Non-pigmented ciliary epithelial cell (primary cell): ENCODE measurements at places on chromosomes 3 and 15.

- DNase-seq = no peak
Measured at GRCh38 chr3:42288385-42288784, 22.4 kb upstream of the CCK start.

GRCh38 chr15:62753518-62754221 is 288.9 kb upstream of the TPM1 start:
- no peak for DNase-seq

GRCh38 chr3:196219970-196220311 is 3.6 kb downstream of the SLC51A start:
- no peak for DNase-seq

DNA sequence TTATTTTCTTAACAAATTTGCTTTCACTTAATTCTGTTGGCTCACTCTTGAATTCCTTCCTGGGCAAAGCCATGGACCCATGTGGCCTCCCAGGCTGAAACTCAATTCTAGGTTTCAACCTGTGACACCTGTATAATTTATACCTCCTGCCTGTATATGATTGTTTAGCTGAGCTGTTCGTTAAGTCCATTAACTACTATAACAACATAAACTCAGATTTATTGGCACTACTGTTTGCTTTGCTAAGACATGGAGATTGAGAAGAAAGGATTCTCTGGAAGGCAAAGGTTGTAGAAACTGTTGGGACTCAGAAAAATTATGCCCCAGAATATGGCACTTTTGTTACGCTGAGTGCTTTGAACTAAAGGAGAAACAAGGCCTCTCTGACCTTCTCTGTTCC is 26.7 kb upstream of the CCDC50 start:
- DNase-seq = no peak

DNA sequence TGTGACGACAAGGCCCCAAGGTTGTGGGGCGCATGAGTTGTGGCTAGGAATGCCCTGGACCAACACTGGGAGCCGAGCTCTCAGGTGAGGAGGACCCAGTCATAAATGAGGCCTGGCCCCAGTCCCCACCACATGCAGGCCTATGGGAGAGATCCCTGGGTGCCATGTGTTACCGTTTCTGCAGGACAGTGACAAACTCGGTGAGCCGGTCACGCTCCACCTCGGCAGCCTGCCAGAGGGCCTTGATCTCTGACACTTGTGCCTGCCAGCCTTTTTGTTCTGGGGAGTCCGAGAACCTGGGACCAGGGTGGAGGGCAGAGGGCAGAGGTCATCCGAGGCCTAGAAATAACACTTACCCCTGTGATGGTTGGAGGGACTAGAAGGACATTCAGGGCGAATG is 27.7 kb upstream of the HHATL start:
- DNase-seq = no peak

DNA sequence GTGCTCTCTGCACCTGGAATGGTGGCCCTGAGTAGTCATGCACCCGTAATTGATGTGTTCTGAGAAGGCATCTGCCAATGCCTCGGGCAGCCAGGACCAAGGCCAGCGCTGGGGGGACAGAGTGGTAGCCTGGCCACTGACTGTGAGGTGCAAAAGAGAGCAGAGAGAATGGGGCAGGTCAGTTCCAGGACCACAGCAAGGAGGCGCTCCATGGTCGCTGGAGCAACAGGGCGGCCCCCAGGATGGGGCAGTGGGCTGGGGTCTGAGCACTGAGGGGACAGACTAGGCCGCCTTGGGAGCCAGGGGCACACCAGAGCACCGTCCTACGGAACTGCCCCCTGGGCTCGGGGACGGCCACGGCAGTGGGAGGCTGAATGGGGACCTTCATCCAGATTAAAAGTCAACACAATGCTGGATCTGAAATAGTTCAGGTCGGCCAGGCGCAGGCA is 48.3 kb upstream of the IQSEC1 start:
- no peak for DNase-seq

DNA sequence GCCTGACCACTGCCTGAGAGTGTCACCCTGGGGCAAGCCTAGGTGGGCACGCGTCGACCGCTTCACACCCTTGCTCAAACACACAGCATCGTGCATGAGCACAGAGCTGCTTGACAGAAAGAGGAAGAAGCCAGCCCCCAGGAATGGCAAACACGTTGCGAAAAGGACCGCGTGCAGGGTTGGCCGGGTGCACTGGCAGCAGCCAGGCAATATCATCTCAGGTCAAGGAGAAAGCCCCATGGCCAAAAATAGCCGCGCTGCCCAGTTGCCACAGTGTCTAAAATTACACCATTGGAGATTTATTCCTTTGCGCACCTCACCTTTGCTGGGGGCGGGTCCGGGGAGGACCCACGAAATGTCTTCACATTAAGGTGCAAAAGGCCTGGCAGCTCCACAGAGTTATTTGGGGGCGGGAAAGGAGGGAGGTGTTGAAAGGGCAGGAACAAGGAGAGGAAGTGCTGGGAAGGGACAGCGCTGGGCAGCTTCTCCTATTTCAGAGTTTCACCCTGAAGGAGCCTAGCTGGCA is 44.7 kb upstream of the NR2F2 start:
- no peak for DNase-seq

- DNase-seq = no peak
Measured at GRCh38 chr3:183178833-183179549, 16.5 kb upstream of the LAMP3 start.

DNA sequence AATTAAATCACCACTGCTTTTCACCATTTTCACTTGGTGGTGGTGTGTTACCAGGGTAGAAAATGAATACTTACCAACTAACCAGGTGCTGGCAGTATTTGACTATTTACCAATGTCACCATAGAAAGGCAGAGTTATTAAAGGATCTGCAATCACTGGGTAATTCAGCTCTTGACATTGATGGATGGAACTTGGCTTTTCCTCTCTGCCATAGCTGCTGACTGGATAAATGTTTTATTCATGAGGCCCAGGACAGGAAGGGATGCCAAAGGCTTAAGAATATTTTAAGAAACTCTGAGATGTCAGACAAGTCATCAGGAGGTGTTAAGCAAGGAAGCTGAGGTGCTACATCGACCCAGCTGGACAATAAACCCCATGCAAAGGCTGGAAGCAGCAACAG is 495.5 kb upstream of the CFAP20DC start:
- DNase-seq = no peak

DNA sequence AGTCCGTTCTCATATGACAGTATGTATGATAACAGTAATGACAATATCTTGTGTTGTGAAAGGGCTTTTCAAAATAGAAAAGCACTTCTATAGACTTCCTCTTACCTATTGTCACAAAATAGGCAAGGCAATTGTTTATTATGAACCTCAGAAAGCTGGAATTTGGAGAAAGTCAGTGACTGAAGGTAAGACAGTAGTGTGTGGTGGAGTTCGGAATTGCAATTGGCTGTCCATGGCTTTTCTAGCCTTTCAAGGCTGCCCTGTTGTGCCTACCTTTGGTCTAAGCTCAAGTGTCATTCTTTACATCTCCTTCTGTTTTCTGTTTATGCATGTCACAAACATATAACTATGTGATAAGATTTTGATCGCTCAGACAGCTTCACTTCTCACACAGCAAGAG is 219.3 kb upstream of the NR2E3 start:
- no peak for DNase-seq
